ENCODE measurements at places on chromosomes 13 and 19. TPM values are rescaled to one million over a fixed set of nuclear protein-coding genes. Genes with fewer than 3 reads are reported as not detected.

- no peak for DNase-seq
Observed at GRCh38 chr13:52164989-52165388, 5.6 kb upstream of the NEK3 start.

DNA sequence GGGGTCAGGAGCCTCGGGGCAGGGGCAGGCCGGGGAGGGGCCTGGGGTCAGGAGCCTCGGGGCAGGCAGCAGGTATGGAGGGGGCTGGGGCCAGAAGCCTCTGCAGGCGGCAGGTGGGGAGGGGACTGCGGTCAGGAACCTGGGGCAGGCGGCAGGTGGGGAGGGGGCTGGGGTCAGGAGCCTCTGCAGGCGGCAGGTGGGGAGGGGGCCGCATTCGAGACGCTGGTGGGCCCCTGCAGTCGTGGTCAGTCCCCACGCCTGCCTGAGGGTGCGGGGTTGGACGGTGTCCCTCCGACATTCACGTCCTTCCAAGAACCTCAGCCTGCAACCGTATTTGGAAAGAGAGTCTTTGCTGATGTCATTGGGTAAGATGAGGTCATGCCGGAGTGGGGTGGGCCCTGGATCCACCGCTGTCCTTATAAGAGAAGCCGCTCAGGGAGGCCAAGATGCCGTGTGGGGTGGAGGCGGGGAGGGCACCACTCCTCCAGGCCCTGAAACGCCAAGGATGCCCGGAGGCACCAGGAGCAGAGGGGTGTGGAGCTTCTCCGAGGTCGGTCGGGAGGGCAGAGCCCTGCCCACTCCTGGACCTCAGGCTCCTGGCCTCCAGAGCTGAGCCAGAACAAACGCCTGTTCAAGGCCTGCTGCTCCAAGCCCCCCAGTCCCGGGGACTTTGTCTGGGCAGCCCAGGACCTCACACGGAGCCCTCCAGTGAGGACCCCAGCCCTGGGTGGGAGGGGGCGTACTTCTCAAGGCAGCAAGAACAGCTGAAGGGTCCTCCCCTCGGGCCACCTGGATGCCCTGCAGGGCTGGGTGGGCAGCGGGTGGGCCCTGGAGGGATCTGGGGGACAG is 30.1 kb downstream of the PIP5K1C start:
- DNase-seq = peak; percentile 83

DNA sequence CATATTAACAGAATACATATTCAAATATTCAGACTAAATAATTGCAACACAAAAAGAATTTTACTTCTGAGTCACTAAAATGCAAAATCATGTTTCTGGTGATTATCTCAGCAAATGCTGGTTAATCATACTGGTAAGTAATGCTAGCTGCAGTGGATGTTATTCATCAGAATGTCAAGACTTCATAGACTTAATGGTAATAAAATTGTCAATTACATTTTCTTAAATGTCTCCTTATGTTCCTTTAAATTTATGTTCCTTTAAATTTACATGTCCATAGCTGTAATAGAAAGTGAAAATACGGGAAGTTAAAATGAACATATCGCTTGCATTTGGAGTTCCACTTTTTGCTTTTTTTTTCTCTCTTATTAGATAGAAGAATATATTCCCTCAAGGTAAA is 853.0 kb downstream of the SLITRK6 start:
- no peak for DNase-seq

GRCh38 chr19:58510084-58510862 is 1.5 kb downstream of the SLC27A5 start:
- DNase-seq = no peak

DNA sequence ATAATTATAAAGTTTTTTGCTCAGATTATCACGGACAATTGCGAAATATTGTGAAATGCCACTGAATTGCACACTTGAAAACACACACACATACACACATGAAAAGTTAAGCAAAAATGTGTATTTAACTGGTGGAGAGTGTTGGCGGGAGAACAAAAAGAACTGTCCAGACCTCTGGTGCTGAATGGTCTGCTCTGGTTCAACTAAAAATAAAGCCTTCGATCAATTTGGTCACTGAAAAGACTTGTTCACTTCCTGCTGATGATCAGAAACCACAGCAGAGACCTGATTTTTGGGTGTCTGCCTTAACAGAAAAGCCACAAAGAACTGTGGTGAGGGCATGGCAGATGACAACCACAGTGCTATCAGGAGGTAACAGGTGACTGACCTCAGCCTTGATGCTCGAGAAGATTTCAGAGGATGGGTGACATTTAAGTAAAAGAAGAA is 4.0 kb upstream of the IGFL1 start:
- DNase-seq = no peak

DNA sequence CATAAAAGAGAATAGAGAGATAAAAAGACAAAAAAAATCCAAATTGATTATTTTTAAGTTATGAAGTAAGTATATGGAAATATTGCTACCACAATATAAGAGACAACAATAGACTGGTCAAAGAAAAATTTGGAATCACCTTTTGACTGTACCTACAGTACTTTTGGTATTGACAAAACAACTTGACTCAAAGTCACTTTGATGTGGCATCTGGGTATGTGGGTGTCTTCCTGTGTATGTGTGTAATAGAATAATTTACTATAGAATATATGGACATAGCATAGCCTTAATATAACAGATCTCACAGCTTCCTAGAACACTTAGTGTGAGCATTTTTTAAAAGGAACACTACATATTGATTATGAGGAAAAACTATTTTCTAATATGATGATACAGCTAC is 1016.2 kb upstream of the PCDH20 start:
- DNase-seq = no peak

GRCh38 chr19:53982001-53982451 is 9.4 kb upstream of the CACNG6 start:
- DNase-seq = no peak

DNA sequence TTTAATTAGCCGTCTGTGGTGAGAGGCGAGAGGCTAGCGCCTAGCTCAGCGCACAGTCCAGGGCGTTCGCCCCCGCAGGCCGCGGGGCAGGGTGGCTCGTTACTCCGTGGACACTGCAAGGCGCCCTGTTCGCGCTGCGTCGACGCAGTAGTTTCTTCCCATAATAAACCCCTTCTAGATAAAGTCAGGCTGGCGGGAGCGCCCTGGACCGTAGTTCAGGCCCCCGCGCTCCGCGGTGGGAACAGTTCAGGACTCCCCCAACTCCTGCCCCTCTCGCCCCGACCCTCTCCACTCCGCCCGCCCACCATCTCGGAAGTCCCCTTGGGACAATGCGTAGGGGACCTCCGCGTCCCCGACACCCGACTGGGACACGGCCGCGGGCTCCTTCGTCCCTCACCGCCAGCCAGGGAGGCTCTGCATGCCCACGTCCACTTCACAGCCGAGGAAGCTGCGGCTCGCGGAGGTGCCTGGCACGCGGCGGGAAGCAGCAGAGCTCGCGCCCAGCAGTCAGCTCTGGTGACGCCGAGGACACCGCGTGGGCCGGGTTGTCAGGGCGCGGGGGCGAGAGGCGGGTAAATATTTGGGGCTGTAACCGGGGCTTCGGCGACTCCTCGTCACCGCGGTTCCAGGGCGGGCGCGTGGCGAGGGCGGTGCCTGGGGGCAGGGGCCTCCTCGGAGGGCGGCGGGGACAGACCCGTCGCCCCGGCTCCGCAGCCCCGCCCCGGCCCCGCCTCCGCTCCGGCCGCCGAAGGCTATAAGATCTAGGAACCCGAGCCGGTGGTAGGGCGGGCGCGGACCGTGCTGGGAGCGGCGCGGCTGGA is at the start of gene RGCC:
RGCC (plus strand) TSS at position 783 of the 821 bp plus-strand sequence. CDS start 158 bp downstream, outside the sequence.
- peak; percentile 88 for DNase-seq

GRCh38 chr13:46401432-46401831 is 14.4 kb upstream of the RUBCNL start:
- no peak for DNase-seq

- no peak for DNase-seq
Observed at GRCh38 chr13:25118378-25118905, 22.5 kb downstream of the PABPC3 start.

- DNase-seq = no peak
Observed at GRCh38 chr13:96862999-96863398, 131.3 kb downstream of the OXGR1 start.

- peak; percentile 33 for DNase-seq
Observed at GRCh38 chr13:36998624-36999041, 507 bp downstream of the ALG5 start.

DNA sequence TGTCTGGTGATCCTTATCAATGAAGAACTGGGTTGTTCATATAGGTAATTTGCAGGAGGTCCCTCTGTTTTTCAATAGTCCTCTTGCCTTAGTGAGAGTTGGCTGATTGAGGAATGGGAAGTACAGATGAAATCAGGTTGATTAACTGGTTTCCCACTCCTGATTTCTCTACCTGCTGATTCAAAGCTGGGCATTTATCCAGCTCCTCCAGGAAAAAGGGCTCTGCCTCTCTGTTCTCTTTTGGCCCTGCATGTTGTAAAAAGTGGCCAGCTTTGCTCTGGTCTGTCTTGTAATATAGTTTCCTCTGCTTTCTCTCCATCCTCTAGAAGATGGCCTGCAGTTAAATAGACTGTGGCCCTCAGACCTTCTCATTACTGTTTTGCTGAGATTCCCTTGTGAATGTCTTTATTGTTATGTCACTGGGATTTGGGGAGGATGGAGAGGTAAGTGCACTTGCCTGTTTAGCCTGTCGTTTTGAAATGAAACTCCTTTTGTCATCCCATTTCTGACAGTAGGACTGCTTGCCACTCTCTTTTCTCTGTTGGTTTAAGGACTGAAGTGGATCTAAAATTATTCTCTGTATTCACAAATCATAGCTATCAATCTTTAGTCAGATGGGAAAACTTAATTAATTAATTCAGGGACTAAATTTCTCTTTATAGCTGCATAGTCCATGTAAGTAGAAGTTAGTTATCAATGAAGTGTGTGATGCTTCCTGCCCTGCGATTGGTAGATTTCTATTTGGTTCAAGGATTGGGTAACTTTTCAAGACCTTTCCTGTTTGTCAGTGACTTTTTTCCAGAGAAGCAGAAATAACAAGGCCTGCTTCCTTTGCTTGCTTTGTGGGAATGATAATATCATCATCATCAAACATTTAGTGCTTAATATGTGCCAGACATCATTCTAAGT is 28.5 kb downstream of the GARRE1 start:
- DNase-seq = no peak

DNA sequence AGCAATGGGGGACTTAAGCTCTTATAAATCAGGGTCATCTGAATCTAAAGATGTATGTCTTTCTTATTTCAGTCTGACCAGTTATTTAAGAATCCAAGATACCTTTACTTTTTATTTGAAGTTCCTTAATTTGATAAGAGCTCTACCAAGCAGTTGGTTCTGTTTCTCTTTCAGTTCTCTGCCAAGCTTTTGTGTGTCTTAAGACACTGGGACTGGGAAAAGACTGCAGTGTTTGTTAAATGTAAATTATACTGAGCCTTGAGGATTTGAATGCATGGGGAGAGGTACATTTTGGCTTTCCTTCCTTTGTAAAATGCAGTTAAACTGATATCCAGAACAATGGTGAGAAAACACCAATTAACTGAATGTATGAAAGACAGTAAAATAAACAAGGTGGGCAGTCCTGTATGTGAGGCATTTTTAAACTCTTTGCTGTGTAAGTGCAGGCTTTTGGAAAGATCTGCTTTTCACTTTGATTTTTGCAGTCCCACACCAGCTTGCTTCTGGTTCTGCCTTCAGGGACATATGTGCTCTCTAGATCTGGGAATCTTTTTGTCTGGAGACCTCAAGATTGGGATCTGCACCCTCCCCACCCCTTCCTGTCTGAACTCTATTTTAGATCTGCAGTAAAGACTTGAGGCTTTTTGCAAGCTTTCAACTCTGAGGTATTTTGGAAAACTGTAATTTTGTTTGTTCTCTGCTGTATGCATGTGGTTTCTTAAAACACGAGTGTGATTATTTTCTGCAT is 77.6 kb downstream of the LRCH1 start:
- no peak for DNase-seq

DNA sequence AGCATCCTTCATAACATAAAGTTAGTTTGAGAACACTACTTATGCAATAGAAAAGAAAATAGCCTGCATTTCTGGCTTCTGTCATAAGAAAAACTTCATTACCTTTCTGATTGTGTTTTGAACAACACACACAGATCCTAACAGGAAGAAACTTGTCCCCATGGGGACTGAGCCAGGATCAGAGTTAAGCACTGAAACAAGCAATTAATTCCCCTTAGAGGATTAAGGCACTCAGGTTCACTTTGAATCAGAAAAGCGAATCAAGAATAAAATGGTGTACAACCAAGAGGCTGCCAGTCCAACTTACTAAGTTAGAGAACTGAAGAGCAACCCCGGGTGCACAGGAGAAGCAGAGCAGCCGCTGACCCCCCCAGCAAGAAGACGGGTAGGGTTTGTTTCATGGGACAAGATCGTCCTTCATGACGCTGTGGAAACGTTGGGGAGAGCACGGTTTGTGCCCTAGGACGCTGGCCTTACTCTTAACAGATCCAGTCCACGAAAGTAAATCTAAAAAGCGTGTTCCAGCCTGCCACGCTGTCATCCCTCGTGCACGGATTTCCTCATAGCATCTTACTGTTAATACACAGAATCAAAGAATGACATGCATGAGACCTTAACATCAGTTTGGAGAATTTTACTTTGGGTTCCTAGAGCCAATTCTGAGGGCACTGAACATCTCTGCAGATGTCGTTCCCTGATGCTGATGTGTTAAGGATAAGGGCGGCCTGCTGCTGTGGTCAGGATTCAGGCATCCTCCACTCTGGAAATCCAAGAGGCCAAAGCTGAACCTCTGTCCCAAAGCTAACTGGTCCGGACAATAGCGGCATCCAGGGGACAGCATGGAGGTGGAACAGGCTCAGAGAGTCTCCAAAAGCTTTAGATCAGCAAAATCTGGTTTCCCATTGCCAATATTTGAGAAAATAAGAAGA is 46.4 kb downstream of the GGACT start:
- no peak for DNase-seq

DNA sequence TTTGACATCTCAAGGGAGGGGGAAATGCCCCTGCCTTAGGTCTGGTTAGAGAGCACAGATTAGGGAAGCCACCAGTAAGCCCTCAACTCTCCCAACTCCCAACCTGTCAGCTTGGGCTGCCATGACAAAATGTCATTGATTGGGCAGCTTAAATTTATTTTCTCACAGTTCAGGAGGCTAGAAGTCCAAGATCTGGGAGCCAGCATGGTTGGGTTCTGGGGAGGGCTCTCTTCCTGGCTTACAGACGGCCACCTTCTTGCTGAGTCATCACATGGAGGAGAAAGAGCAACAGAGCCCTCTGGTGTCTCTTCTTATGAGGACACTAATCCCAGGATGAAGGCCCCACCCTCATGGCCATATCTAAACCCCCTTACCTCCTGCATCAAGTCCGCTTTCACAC is 24.2 kb downstream of the C19orf12 start:
- no peak for DNase-seq

PLK5 gene
- total RNA-seq = not detected

SPPL2B gene
- 25.9 TPM for total RNA-seq

LILRB2 gene
- total RNA-seq = 2.7 TPM

COL4A1 gene
- total RNA-seq = 119 TPM

VSTM2B gene
- total RNA-seq = not detected

OR7D2 gene
- 0.07 TPM for total RNA-seq

LCP1 gene
- total RNA-seq = 22.9 TPM

KIR2DL1 gene
- not detected for total RNA-seq

PLVAP gene
- total RNA-seq = 22.9 TPM

ZNF675 gene
- 4.2 TPM for total RNA-seq

ZNF230 gene
- 3.0 TPM for total RNA-seq
